ENCODE measurements at places on chromosomes 1 and 21.
A peak's percentile ranks its signal among the peaks of the same experiment; 100 is the strongest.

DNA sequence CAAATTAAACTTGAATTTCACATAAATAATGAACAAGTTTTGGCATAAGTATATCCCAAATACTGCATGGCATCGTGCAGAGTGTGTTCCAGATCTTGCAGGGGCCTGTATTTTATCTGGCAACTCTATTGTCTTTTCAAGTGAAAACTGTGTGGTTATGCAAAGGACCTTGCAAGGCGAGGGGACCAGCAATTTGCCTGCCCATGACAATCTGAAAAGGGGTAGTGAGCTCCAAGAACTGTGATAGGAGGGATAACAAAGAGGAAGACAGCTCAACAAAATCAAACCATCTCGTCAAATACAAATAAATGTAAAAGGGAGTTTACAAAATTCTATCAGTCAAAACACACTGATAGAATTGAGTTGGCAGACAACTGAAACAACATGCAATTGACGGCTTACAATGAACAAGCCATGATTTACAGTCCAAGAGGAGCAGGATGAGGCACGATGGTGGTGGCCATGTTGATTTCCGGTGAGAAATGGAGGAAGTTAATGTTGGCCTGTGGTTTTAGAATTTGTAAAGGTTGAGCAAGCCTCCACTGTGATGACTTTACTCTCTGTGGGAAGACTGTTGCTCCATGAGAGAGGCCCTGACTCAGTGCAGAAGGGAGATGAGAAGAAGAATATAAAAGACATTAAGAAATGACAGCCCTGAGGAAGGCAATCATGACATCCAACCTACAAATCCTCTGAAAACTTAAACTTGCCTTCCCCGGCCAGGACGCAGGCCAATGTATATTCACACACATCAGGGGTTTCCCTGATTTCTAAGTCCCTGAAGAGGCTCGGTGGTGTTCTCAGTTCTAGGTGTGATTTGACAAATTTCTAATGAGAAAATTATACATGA lies 132.2 kb downstream of the ADSS2 start:
- DNase-seq: peak; percentile 71

DNA sequence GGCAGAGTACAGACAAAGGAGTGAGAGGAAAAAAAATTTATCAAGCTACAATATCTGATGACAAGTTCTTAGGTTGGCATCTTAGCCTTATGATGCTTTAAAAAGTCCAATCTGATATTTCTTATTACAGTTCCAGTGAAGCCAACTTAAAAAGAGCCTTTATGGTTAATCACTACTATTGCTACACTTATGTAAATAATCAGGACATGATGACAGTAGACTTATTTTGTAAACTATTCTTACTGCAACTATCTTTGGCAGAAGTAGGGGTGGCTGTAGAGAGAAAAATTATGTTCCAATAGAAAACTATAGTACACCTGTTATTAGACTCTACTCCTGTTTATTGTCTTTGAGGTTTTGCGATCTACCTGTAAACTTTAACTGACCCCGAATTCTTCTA lies 25.8 kb upstream of the NUF2 start:
- no peak for DNase-seq

GRCh38 chr1:234148350-234148749 lies 224.9 kb upstream of the COA6 start:
- no peak for DNase-seq

DNA sequence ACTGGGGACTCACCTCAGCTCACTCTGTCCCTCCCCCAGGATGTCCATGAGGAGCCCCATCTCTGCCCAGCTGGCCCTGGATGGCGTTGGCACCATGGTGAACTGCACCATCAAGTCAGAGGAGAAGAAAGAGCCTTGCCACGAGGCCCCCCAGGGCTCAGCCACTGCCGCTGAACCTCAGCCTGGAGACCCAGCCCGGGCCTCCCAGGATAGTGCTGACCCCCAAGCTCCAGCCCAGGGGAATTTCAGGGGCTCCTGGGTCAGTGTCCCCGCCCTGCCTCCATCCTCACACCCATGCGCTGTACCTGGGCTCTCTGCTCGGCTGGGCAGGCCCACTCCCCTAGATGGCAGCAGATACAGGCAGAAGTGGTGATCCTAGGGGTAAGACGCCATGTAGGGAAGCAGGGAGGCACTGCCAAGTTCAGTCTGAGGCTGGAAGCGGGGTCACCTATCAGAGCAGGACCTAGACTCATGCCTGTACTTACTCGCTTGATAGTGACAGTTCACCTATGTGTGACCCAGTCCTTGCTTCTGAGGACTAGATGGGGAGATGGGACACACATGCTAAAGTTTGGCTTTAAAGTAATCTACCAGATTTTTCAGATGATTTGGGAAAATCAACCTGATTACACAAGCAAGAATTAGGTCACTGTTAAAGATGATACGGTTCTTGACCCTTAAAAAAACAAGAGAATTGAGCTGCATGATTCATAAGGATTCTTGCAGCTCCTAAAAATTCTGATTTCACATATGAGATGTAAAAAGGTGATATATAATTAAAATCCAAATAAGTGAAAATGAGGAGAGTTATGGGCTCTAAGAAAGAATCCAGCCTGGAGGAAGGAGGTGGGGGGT lies 38.7 kb downstream of the ETNK2 start:
- no peak for DNase-seq

DNA sequence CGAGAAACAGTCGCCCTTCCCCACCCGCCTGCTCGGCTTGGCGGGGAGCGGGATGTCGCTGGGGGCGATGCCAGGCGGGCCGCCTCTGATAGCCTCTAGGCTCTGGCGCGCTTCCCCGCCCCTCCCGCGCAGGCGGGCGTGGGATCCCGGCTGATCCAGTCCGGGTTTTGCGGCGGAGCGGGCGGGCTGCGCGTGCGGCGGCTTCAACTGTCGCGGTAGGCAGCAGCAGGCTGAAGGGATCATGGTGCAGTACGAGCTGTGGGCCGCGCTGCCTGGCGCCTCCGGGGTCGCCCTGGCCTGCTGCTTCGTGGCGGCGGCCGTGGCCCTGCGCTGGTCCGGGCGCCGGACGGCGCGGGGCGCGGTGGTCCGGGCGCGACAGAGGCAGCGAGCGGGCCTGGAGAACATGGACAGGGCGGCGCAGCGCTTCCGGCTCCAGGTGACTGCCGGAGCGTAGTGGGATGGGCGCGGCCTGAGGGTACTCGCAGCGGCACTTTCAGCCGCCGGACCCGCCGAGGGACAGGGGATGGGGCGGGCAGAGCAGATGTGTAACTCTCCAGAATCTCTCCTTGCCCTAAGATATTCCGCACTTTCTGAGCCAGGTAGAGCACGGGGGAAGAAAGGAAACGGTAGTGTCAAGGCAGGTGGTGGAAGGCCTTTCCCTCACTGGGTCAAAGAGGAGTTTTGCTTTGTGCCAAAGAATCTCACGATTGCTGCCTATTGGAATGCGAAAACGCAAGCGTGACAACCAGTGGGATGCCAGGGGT lies at the start of gene FAAH:
Gene FAAH, plus strand, starts transcription at position 210 of the 764 bp plus-strand sequence. Its CDS starts 32 bp downstream, at position 242.
- no peak for DNase-seq

GRCh38 chr1:15436881-15437442 lies 1.3 kb upstream of the CTRC start:
- no peak for DNase-seq

DNA sequence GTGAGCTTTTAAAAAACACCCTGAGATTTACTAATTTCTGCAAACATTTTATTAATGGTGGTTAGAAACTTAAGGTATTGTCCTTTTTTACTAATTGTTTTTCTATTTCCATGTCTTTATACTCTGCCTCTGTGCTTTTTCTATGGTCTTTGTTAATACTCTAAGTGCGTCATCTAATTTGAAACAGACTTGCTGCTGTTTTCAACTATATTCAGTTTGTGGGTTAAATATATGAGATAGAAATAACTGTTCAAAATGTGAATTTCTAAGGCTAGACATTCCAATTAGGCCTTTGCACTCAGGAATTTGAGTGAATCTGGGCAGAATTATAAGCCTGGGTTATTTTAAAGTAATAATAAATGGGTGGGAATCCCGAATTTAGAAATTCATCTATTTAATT lies 82.4 kb upstream of the COL11A1 start:
- no peak for DNase-seq

DNA sequence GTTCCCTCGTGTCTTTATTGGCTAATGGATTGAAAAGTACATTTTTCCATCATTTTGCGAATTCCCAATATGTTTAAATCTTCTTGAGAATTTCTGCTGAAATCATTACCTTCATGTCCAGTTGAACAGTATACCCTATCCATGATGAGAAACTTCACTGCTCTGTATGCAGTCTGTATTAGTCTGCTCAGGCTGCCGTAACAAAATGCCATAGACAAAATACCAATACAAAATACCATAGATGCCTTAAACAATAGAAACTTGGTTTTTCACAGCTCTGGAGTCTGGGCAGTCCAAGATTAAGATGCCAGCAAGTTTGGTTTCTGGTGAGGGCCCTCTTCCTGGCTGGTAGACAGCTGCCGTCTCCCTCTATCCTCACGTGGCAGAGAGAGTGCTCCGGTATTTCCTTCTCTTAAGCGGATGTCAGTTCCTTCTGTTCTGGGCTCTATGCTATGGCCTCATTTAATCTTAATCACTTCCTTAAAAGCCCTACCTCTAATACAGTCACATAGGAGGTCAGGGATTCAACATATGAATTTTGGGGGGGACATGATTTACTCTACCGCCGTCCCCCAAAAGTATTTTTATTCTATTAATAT lies 27.0 kb downstream of the CXADR start:
- no peak for DNase-seq

GRCh38 chr21:42580076-42580792 lies 66.6 kb downstream of the SLC37A1 start:
- DNase-seq: peak; percentile 35

DNA sequence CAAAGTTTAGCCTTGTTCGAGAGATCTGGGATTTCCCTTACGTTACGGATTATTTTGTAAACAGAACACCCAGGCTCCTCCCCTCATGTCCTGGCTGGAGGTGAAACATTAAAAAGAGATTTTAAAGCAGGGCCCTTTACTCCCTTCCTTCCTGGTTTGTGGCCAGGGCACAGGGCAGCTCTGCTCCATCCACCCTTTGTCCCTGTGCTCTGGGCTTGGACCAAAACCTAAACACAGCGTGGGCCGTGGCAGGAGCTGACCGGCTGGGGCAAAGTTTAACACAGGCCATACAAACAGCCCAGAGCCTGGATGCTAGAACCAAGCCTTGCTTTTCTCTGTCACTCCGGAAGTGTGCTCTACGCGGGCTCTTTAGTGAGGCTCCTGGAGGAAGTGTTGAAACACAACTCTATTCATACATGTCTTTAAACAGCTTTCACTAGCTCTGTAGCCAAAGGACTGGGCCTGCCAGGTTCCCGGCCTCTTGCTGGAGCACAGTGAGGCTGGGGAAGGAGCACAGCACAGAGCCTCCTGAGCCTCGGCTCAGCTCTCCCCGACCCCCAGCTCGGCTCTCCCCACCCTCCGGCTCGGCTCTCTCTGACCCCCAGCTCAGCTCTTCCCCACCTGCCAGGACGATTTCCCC lies 84.7 kb downstream of the PDE9A start:
- no peak for DNase-seq

- no peak for DNase-seq
Observed at GRCh38 chr1:157105988-157106812, 6.6 kb upstream of the ETV3L start.

DNA sequence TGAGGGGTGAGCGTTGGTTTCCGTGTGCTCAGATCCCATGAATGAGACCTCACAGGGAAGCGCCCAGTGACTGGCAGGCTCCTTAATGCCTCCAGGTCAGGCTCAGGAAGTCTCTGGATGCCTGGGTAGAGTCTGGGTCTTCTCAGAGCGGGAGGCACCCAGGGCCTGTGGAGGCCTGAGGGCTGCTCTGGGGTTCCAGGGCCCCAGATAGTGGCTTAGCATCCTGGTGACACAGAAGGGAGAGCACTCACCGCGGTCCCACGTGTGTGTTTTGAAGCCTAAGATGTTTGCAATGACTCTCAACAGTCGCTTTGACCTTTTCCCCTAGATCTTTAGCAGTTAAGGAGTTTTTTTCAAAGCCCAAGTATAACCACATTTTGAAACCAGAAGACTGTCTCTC lies 25.0 kb downstream of the PRMT2 start:
- DNase-seq: no peak

GRCh38 chr1:58592522-58593134 lies 15.6 kb upstream of the TACSTD2 start:
- DNase-seq: no peak

GRCh38 chr1:224623743-224624333 lies 7.7 kb downstream of the CNIH3 start:
- peak; percentile 64 for DNase-seq
